ENCODE measurements at places on chromosomes 16 and 17.

- DNase-seq, result no peak
Observed at GRCh38 chr16:30079480-30079879, 3.7 kb downstream of the PPP4C start.

GRCh38 chr17:869567-870525, 87.7 kb downstream of the MRM3 start:
- DNase-seq, result no peak

DNA sequence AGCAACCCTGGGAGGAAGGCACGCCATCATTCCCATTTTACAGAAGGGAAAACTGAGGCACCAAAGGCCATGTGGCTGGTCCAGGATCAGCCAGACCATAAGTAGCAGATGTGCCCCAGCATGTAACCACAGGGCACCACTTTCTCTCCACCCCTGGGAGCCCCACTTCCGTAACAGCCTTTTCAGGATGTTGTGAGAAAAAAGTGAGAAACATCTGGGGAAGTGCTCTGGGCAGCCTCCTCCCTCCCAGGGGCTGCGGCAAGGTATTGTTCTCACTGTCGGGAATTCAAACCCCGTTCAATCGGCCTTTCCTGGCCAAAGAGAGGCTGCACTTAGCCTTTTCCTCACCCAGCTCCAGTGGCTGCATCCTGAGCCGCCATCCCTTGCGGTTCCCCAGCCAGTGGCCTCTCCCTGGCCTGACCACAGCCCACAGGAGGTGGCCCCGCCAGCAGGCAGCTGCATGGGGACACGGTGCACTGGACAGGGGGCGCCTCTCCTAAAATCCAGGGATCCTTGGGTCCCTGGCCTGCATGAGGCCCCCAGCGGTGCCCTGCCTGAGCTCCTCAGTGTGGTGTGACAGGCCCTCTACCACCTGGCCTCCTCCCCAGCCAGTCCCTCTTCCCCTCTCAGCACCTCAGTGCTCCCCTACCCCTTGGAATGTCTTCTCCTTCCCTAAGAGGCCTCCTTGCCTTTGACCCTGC, 5.7 kb upstream of the CDH5 start:
- DNase-seq, result no peak

GRCh38 chr16:48361540-48362144, 23.6 kb downstream of the SIAH1 start:
- no peak for DNase-seq

DNA sequence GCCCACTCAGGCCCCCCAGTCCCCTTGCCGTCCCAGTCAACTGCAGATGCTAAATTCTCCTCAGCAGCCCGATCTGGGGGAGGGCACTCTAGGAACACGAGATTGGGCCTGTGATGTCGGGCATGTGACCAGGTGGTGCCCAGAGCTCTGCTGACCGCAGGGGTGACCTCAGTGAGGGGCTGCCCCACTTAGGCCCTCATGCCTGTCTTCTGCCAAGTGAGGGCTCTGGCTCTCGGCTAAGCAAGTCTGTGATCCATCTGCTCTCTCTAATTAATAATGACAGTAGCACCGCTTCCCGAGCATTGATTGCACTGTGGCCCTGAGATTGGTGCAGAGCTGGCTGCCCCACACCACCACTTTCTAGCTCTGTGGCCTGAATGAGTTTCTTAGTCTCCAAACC, 138.8 kb downstream of the MRM1 start:
- no peak for DNase-seq

DNA sequence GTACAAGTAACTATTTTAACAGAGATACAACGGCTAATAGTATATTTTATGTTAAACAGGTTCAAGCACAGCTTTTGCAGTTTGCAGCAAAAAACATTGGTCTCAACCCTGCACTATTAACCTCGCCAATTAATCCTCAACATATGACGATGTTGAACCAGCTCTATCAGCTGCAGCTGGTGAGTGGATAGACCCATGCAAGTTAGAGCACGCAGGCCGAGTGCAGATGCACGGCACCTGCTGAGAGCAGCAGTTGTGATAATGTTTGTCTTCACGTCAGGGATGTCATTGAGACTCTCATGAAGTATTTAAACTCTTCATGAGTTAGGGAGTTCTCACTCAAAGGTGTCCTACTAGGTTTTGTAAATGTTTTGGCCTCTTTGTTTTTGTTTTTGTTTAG, 45.6 kb downstream of the TMC6 start:
- peak; percentile 59 for DNase-seq

DNA sequence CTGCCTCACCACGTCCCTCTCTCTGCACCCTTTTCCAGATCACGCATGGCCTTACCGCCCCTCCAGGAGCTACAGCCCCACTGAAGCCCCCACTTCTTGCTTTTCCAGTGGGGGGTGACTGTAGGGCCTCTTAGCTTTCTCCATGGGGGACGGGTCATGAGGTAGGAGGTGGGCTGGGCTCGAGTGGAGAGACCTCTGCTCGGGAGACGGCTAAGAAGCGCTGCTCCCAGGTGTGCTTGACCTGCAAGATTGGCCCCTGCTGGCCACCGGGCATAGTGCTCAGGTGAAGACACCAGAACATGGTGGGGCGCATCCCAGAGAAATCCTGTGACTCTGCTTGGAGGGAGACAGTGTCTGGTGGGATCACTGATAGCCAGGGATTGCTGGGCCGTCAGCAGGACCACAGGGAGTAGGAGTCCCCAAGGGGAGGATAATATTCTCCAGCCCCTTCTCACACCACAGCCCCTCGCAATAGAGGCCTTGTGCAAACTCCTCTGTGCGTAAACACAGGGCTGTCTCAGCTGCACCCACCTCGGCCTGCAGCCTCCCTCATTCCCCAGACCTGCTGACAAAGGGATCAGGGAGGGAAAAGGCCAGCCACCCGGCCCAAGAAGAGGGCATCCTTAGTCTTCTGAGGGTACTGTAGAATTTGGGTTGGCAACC, 8.9 kb upstream of the GALK1 start:
- no peak for DNase-seq

DNA sequence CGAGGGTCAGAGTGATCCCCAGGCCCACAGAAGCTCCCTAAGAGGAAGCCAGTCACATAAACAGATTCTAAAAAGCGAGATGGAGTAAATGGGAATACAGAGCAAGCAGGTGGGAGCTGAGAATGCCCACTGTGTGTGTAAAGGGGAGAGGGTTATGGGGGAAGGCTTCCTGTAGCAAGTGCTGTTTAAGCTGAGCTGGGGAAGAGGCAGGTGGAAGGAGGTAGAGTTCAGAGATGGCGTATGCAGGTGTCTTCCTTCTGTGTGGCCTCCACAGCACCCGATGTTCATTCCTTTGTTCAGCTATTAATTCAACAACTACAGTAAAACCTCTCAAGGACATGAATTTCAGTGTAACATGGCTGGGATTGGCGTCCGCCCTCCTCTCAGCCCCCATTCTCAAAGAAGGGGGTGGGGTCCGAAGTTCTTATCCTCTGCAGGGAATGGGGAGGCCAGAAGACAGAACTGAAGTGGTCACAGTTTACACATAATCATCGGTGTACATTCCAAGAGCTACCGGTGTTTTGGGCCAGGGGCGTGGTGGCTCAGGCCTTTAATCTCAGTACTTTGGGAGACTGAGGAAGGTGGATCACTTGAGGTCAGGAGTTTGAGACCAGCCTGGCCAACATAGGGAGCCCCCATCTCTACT, 1.8 kb downstream of the EEF2K start:
- no peak for DNase-seq

DNA sequence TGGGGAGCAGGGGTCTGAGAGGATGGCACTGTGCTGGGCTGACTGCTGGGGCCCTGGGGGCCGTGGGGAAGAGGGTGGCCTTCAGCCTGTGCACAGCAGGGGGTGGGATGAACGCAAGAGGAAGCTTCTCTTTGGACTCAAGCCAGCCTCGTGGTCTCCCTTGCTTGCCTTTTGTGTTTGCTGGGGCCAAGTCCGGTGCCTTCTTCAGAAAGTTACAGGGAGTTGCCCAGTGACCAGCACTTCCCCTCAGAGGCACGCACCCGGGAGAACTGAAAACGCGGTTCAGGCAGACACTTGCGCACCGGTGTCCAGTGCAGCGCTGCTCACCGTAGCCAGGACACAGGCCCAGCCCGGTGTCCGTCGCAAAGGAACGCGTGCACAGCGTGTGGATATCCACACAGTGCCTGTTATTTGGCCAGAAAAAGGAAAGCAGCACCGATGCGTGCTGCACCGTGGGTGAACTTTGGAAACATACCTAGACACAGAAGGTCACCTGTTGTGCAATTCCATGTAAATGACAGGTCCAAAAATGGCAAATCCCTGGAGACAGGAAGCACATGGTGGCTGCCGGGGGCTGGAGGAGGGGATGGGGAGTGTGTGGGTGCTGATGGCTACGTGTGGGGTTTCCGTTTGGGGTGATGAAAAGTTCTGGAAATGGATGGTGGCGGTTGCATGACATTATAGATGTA, 29.4 kb upstream of the NUDT16L1 start:
- DNase-seq, result no peak

- DNase-seq, result no peak
Observed at GRCh38 chr17:40352237-40352778, 12.2 kb downstream of the GJD3 start.

DNA sequence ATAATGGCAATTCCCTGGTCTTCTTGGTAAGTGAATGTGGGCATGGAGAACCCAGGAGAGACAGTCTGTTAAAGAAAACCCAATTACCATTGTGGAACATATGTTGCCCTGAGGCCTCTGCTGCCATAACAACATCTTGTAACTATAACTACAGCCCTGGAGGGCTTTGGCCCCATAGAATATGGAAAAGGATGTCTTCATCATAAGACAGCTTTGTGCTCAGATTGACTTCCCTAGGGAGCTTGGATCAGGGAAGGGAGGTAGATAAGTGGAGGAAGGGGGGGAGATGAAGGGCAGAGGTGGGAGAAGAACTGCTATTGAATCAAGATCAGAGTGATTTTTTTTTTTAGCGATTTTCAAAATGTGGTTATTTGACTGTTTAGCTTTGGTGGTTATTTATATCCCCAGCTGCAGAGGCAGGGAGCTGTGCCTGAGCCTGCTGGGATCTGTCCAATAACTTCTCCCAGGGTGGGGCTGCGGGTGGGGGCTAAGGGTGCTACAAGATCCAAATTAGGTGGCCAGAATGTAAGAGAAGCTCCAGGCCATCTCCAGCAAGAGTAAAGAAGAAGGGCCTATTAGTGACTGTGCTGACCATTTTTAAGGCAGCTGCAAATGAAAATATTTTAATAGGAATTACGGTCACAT, 5.3 kb upstream of the KAT7 start:
- DNase-seq, result peak; percentile 17

GRCh38 chr16:35305476-35305875, 1846.1 kb downstream of the TP53TG3F start:
- no peak for DNase-seq

DNA sequence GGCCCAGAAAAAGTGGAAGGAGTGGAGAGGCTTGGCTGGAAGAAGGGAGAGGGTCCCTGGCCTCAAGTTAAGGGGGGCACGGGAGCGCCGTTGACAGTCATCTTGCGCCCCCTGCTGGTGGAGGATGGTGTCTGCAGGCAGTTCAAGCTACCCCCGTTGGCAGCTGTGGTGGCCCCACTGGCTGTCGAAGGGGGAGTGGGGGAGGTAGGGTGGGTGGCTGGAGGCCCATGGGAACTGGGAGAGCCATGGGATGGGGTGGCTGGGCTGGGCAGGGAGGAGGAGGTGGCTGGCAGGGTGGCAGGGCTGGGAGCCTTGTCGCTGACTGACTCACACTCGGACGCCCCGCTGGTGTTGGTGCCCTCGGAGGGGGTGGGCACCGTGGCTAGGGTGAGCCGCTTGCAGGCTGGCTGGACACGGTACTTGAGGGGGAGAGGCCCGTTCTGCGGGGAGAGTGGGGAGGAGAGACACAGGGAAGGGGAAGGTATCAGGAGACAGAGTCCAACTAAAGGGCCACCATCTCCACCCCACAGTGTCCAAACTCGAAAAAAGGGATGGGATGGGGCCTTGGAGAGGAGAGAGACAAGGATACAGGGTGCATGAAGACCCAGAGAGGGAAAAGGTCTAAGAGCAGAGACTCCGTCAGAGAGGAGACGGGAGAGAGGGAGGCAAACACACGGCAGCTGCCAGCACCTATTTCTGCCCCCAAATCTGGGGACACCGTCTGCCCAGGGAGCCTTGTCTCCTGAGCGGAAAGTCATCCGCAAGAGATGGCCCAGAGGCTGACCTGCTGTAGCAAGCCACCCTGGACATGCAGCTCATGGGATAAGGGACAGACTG, 5.2 kb downstream of the CISD3 start:
- peak; percentile 57 for DNase-seq

GRCh38 chr17:76124582-76125390, 16.3 kb downstream of the FOXJ1 start:
- DNase-seq, result no peak

- DNase-seq, result no peak
Observed at GRCh38 chr17:77188084-77189066, 47.6 kb downstream of the SEC14L1 start.
